CD4-positive, alpha-beta T cell treated with Interleukin-4 for 1 hour (primary cell): ENCODE measurements at places on chromosomes 5 and 9.

DNA sequence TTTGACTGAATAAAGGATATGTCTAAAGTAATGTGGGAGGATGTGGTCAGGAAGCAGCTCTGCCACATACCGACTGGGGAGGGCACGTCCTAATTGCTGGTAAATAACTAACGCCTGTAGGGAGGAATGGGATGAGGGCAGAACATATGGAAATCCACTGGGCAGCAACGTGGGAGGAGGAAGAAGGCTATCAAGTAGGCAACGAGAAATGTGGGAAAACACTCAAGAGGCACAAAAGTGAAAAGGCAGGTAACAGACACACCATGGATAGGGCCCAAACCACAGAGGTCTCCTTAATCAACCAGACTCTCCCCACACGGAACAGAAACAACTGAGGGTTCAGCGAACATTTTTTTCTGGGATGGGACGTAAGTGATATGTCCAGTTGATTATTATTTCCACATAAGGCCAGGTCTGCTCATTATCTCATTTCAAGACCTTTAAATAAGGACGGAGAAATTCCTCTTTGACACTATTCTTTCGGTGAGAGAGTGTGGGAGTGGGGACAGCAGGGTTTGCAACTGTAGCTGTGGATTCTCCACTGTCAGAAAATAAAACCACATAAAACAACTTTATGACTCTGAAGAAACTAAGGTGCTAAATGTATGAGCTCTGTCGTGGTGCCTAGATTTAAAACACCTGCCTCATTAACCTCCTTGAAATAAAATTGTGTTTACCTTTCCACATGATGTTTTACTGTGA, 17.0 kb downstream of the IARS1 start:
- DNase-seq: no peak

DNA sequence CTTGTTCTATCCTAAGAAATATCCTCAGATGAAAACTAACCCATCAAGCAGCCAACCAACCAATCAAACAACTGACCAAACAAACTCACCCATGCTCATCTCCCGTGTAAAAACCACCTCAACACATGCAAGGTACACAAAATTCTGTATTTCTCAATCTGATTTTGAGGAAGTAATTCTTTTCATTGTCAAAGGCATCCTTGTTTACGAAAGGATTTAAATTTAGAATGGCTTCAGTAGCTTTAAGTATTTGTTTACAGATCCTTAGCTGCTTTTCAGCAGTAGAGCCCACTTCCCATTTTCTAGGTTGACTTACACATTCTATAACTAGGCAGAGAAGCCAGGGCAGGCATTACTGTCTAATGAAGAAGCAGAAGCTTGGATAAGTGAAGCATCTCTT, 78.6 kb downstream of the NTRK2 start:
- no peak for DNase-seq

DNA sequence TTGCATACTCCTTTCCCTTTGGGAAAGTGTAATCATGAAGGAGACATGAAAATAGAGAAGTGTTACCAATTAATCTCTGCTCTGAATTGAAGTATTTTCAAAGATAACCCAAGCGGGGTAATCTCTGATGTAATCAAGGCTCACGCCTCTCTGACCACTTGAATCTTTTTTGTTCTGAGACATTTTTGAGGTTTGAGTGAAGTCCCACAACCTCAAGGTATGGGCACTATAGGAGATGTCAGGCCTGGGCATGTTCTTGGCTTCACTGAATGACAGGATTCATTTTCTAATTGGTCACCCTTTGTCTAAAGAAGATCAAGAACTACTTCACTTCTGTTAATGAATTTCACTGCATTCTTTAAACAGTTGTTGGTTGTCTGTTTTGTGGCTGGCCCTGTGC, 23.7 kb downstream of the ENHO start:
- no peak for DNase-seq

GRCh38 chr5:74903165-74903787, 37.1 kb upstream of the FAM169A start:
- DNase-seq: no peak

DNA sequence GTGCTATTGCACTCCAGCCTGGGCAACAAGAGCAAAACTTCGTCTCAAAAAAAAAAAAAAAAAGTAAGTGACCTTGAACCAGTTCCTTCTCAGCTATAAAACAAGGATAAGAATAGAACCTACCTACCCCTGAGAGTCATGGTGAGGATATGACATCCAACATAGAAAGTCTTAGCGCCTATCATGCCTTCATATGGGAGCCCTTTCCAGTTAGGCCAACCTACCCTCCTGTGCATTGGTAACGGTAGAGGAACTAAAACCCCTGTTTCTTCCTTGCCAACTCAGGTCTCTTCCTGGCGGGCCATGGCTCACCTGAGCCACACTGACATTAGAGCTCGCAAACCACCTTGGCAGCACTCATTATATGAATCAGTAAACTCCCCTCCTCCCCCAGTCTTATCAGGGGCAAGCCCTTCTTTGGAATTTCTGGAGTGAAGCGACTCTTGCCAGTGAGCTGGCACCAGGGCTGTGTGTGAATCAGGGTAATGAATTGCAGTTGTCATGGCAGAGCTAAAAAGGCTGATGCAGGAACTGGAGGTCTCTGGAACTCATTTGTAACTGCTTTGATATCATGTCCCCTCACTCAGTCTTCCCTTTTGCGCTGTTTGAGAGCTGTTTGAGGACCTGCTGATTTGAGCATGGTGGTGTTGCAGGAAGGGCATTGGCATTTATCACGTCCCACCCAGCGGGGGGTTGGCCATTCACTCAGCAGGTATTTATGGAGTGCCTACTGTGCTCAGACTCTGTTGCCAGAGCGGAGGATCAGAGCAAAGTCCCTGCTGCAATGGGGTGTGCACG, 10.3 kb downstream of the WWC1 start:
- DNase-seq: no peak

- no peak for DNase-seq
Observed at GRCh38 chr9:88041447-88041846, 67.1 kb upstream of the CDK20 start.

- DNase-seq: peak; percentile 58
Observed at GRCh38 chr9:613771-614347, 227.6 kb upstream of the DMRT1 start.

GRCh38 chr9:93620041-93620506, 43.7 kb downstream of the PHF2 start:
- no peak for DNase-seq

DNA sequence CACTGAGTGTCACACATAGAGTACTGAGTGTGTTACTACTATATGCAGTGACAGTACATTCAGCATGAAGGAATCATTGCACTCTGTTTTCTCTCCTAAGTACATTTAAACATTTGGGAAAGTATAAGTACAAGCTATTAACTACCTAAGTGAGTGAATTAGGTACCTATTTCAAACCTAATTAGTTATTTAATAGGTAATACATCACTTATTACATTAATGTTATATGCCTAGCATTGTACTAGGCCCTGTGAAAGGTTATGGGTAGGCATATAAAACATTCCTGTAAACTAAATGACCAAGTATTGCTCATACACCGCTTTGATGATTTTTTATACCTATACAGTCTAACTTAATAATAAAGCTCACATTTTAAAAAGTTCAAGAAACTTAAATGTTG, 25.7 kb upstream of the PPP3R2 start:
- DNase-seq: no peak

DNA sequence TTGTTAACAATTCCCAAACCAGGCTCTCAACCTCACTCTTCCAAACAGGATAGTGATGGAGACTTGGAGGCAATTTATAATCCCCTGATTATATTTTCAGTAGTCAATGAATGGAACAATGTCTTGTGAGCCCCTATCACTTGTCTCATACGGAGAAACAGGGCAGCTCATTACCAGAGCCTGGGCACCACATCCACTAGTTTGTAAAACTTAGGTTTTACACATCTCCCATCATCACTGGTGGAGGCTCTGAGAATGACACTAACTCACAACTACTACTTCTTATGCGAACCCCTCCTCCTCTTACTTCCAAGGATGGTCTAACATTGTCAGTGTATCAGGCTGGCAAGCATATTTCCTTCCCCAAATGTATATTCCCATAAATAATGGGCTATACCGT, 253.7 kb downstream of the EPB41L4A start:
- DNase-seq: no peak

- no peak for DNase-seq
Observed at GRCh38 chr5:74243634-74244033, 396.9 kb downstream of the ENC1 start.

DNA sequence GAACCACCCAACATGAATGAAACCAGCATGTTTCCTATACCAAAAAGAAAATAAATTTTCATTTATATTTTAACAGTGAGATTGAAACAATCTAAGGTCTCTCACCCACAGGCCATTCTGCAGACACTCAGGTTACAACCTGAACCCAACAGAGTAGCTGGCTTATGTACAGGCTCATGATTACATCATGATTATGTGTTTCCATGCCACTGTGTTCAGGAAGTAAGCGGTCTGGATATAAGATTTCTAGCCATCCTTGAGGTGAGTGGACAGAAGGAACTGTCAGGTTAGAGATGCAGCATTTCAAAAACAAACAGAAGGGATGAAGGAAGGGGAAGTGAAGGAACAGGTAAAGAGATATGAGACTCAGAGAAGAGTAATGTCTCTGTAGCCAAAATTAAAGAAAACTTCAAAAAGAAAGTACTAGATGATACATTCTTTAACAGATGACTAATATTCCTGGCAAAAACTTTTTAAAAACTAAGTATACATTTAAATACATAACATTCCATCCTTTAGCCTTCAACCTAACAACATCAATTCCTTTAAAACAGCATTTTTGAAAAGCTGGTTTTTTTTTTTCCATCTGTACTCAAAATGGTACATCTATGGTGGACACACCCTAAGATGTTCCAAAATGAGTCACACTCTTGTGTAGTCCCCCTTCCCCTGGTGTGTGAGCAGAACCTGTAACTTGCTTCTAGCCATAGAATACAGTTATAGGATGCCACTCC, 119.8 kb downstream of the LPAR1 start:
- no peak for DNase-seq

- no peak for DNase-seq
Observed at GRCh38 chr5:39352170-39352569, 12.1 kb downstream of the C9 start.

- DNase-seq: no peak
Observed at GRCh38 chr5:115543365-115544042, 1.1 kb downstream of the FEM1C start.

- no peak for DNase-seq
Observed at GRCh38 chr5:166341740-166342337, 1949.6 kb upstream of the WWC1 start.

- no peak for DNase-seq
Observed at GRCh38 chr9:20316372-20316771, 305.9 kb downstream of the MLLT3 start.
